CD4-positive, alpha-beta T cell (primary cell): ENCODE measurements at places on chromosomes 1 and 21. TPM values are rescaled to one million over a fixed set of nuclear protein-coding genes. Genes with fewer than 3 reads are reported as not detected.

DNA sequence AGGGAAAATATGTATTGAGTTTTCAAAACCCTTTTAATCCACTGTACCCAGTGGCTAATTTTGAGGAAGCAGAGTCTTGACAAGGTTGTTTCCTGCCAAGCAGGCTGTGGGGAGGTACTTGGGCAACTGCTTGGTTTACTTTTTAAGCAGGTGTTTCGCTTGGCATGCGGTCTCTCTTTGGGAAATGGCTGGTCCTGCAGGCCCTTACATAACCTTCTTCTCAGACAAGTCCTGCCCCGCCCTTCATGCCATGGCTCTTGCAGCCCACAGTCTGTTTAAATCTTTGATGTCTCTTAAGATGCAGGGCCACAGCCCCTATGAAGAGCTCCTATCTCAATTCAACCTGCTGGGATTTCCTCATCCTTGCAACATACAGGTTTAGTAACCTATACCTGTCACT, 36.0 kb upstream of the ABCD3 start:
- H3K27me3 ChIP-seq, result no peaks in the 10 kb centered on the region
- DNase-seq, result no peak
- H3K27ac ChIP-seq, result no peak overlapping the region
- no peak overlapping the region for H3K4me3 ChIP-seq
- H3K4me1 ChIP-seq, result peaks cover 14% of the 10 kb centered on the region

- no peak overlapping the region for H3K27ac ChIP-seq
- no peaks in the 10 kb centered on the region for H3K27me3 ChIP-seq
- peaks cover 37% of the 10 kb centered on the region for H3K36me3 ChIP-seq
- no peak for DNase-seq
Observed at GRCh38 chr1:246582301-246583055, 16.2 kb downstream of the CNST start.

- no peaks in the 10 kb centered on the region for H3K4me1 ChIP-seq
- DNase-seq, result no peak
- no peak overlapping the region for H3K4me3 ChIP-seq
- no peaks in the 10 kb centered on the region for H3K27me3 ChIP-seq
Observed at GRCh38 chr1:55990007-55990406, 589.4 kb downstream of the PLPP3 start.

- H3K27me3 ChIP-seq, result peaks cover 71% of the 10 kb centered on the region
- H3K4me1 ChIP-seq, result peaks cover 28% of the 10 kb centered on the region
- H3K27ac ChIP-seq, result no peak overlapping the region
- H3K36me3 ChIP-seq, result no peaks in the 10 kb centered on the region
- no peak overlapping the region for H3K4me3 ChIP-seq
Observed at GRCh38 chr1:200034761-200035396, 7.4 kb downstream of the NR5A2 start.

DNA sequence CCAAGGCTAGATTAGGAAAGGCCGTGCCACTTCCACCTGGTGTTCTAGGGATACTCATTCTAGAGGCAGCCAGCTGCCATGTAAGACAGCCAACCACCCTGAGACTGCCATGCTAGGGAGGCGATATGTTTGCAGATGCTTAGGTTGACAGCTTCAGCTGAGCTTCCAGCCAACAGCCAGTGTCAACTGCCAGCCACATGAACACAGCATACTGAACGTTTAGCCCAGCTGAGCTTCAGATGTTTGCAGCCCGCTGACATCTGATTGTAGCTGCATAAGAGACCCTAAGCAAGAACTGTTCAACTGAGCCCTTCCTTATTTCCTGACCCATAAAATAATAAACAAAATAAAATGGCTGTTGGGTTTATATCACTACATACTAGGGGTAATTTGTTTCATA, 5.0 kb upstream of the KCNC4 start:
- H3K27ac ChIP-seq, result no peak overlapping the region
- H3K36me3 ChIP-seq, result no peaks in the 10 kb centered on the region
- no peaks in the 10 kb centered on the region for H3K27me3 ChIP-seq

GRCh38 chr1:207740207-207740606, 11.6 kb upstream of the CD46 start:
- no peaks in the 10 kb centered on the region for H3K36me3 ChIP-seq
- no peak overlapping the region for H3K4me3 ChIP-seq
- H3K27ac ChIP-seq, result no peak overlapping the region
- no peak for DNase-seq

- H3K27ac ChIP-seq, result no peak overlapping the region
- no peak overlapping the region for H3K4me3 ChIP-seq
- DNase-seq, result no peak
- H3K27me3 ChIP-seq, result no peaks in the 10 kb centered on the region
- H3K4me1 ChIP-seq, result peaks cover 8% of the 10 kb centered on the region
Observed at GRCh38 chr21:46483300-46484295, 24.9 kb downstream of the DIP2A start.

- H3K4me1 ChIP-seq, result no peaks in the 10 kb centered on the region
- no peak overlapping the region for H3K4me3 ChIP-seq
- no peak overlapping the region for H3K27ac ChIP-seq
- no peak for DNase-seq
- H3K36me3 ChIP-seq, result no peaks in the 10 kb centered on the region
- H3K27me3 ChIP-seq, result no peaks in the 10 kb centered on the region
Observed at GRCh38 chr1:81032973-81033425, 767.7 kb upstream of the ADGRL2 start.

DNA sequence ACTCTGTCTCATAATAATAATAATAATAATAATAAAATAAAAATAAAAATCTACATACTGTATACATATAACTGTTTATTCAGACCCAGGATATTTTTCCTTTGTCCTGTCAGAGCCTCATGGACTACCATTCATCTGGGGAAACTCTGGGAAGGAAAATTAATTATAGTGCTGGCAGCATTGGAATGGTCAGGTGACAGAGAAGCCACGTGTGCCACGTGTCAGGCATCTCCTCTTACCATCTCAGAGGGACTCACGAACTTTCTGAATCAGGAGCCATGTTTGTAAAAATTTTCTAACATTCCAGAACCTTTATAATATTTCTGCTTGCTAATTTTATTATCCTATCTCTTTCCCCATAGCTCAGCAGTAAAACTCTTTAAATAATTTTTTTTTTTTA, 97.8 kb upstream of the HNRNPU start:
- peaks cover 8% of the 10 kb centered on the region for H3K4me1 ChIP-seq
- H3K36me3 ChIP-seq, result no peaks in the 10 kb centered on the region
- H3K27me3 ChIP-seq, result no peaks in the 10 kb centered on the region
- no peak overlapping the region for H3K4me3 ChIP-seq
- no peak overlapping the region for H3K27ac ChIP-seq

DNA sequence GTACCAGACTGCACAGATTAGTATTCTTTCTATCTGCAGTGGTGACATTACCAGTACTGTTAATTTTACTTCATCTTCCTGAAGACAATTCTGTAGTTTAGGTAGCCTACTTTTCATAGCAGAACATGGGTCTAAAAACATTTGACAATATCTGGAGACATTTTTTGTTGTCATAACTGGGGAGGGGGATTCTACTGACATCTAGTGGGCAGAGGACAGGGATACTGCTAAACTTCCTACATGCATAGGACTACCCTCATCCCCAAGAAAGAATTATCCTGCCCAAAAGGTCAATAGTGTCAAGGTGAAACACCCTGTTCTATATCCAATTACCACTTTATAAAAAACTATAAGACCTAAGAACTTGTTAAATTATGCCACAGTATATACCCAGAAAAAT, 3.4 kb upstream of the ARHGAP29 start:
- no peaks in the 10 kb centered on the region for H3K36me3 ChIP-seq
- H3K4me3 ChIP-seq, result no peak overlapping the region
- DNase-seq, result no peak
- H3K4me1 ChIP-seq, result peaks cover 15% of the 10 kb centered on the region
- H3K27ac ChIP-seq, result no peak overlapping the region

GRCh38 chr1:3690282-3691065, 38.2 kb downstream of the TP73 start:
- no peak overlapping the region for H3K4me3 ChIP-seq
- DNase-seq, result no peak
- no peak overlapping the region for H3K27ac ChIP-seq
- no peaks in the 10 kb centered on the region for H3K27me3 ChIP-seq

- H3K4me1 ChIP-seq, result no peaks in the 10 kb centered on the region
- H3K4me3 ChIP-seq, result no peak overlapping the region
- H3K27me3 ChIP-seq, result no peaks in the 10 kb centered on the region
- no peak overlapping the region for H3K27ac ChIP-seq
- no peak for DNase-seq
- no peaks in the 10 kb centered on the region for H3K36me3 ChIP-seq
Observed at GRCh38 chr1:185441605-185442004, 124.6 kb upstream of the IVNS1ABP start.

GRCh38 chr1:32373996-32374592, 11.8 kb downstream of the TSSK3 start:
- H3K4me1 ChIP-seq, result peaks cover 15% of the 10 kb centered on the region
- peaks cover 72% of the 10 kb centered on the region for H3K36me3 ChIP-seq
- H3K4me3 ChIP-seq, result no peak overlapping the region
- no peaks in the 10 kb centered on the region for H3K27me3 ChIP-seq
- H3K27ac ChIP-seq, result no peak overlapping the region
- DNase-seq, result no peak

GRCh38 chr1:162471290-162471853, 26.2 kb upstream of the UHMK1 start:
- H3K4me1 ChIP-seq, result no peaks in the 10 kb centered on the region
- H3K27me3 ChIP-seq, result peaks cover 2% of the 10 kb centered on the region
- H3K36me3 ChIP-seq, result no peaks in the 10 kb centered on the region
- no peak overlapping the region for H3K4me3 ChIP-seq
- H3K27ac ChIP-seq, result no peak overlapping the region

- no peak for DNase-seq
- H3K27ac ChIP-seq, result no peak overlapping the region
- H3K4me1 ChIP-seq, result no peaks in the 10 kb centered on the region
- H3K4me3 ChIP-seq, result no peak overlapping the region
- H3K27me3 ChIP-seq, result no peaks in the 10 kb centered on the region
Observed at GRCh38 chr1:210587566-210587965, 258.9 kb downstream of the HHAT start.

- no peak for DNase-seq
- H3K4me1 ChIP-seq, result peaks cover 17% of the 10 kb centered on the region
- H3K27me3 ChIP-seq, result peaks cover 2% of the 10 kb centered on the region
- no peak overlapping the region for H3K27ac ChIP-seq
Observed at GRCh38 chr1:3617806-3618345, 6.6 kb upstream of the MEGF6 start.

- no peak for DNase-seq
- peaks cover 70% of the 10 kb centered on the region for H3K4me1 ChIP-seq
- H3K27ac ChIP-seq, result peak overlapping the region; percentile 70
- H3K4me3 ChIP-seq, result peak overlapping the region; percentile 93
Observed at GRCh38 chr1:226730071-226730470, 9.0 kb downstream of the ITPKB start.

DNA sequence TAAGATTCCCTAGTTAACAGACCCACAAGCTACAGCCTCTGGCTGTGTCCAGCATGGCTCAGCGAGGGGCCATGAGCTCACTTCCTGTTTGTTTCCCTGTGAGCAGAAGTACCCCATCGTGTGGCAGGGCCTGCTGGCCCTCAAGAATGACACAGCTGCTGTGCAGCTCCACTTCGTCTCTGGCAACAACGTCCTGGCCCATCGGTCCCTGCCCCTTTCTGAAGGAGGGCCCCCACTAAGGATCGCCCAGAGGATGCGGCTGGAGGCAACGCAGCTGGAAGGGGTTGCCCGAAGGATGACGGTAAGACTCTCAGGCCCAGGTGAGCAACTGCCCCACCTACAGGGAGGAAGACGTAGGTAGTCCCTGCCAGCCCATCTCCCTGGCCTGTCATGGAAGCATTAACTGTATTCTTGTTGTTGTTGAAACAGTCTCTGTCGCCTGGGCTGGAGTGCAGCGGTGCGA, 38.2 kb downstream of the ZBTB17 start:
- H3K27ac ChIP-seq, result no peak overlapping the region
- DNase-seq, result no peak
- no peaks in the 10 kb centered on the region for H3K4me1 ChIP-seq
- H3K27me3 ChIP-seq, result no peaks in the 10 kb centered on the region
- peaks cover 95% of the 10 kb centered on the region for H3K36me3 ChIP-seq
- H3K4me3 ChIP-seq, result no peak overlapping the region

DNA sequence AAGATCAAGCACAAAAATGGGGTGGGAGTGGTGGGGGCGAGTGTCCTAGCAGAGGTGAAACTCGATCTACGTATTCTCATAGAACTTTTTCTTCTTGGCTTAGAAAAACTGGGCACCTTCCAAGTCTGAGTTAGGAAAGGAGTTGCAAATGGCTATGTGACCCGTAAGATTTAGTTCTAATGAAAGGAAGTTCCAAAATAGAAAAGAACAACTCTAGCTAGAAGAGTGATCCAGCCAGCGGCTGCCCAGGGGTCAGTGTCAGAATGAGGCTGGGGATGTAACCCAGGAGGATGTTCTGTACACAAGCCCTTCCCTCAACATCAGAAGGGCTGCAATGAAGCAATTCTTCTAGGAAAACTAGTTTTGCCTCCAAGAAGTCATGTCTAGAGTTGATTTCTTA, 5.2 kb downstream of the MTARC1 start:
- H3K36me3 ChIP-seq, result no peaks in the 10 kb centered on the region
- no peak overlapping the region for H3K4me3 ChIP-seq
- no peak overlapping the region for H3K27ac ChIP-seq
- H3K27me3 ChIP-seq, result peaks cover 13% of the 10 kb centered on the region

DNA sequence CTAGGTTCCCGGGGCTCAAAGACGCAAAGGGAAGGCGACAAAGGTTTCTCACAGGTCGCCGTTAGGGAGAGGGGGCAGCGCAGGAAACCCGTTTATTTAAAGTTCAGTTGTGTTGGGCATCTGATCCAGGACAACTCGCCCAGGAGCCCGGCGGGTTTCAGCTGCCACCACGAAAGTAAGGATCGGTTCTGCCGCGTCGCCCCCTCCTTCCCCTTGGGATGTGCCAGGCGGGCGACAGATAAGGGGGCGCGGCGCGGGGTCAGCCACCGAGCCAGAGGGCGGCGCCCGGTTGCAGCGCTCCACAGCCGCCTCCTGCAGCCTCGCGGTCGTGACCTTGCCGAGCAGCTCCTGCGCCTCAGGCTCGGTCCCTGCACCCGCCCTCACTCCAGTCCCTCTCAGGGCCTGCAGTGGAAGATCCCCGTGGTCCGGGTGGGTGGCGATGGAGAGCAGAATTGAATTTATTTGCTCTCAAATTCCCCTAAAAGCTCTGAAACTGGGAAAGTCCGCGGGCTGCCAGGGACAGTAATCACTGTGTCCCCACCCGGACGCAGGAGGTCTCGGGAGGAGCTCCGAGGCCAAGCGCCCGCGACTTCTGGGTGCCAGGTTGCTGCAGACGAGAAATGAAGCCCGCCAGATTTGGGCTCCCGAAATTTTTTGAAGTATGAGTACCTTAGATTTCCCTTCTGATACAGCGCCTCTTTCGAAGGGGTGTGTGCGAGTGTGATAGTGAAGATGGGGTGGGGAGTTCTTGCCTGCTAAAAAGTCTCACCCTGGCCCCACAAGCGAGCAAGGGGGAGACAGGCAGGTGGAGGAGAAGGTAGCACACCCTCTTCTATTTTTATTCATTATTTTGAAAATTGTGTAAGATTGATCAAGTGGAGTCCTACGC, 28.4 kb upstream of the NFIA start:
- H3K27me3 ChIP-seq, result peaks cover 45% of the 10 kb centered on the region
- peaks cover 49% of the 10 kb centered on the region for H3K4me1 ChIP-seq
- peak; percentile 39 for DNase-seq
- no peaks in the 10 kb centered on the region for H3K36me3 ChIP-seq
- peak overlapping the region; percentile 30 for H3K4me3 ChIP-seq

GRCh38 chr21:15638856-15639549, 90.8 kb upstream of the USP25 start:
- no peaks in the 10 kb centered on the region for H3K27me3 ChIP-seq
- no peaks in the 10 kb centered on the region for H3K36me3 ChIP-seq
- H3K4me3 ChIP-seq, result no peak overlapping the region
- DNase-seq, result no peak
- H3K27ac ChIP-seq, result no peak overlapping the region

SPRR2F gene
- not detected for total RNA-seq

MCOLN2 gene
- 9.7 TPM for total RNA-seq

LCE3B gene
- not detected for total RNA-seq

CD84 gene
- 32.7 TPM for total RNA-seq

VTCN1 gene
- not detected for total RNA-seq

TSTD1 gene
- total RNA-seq, result 38.0 TPM

PLCH2 gene
- total RNA-seq, result 48.1 TPM
